ENCODE measurements at places on chromosomes 12 and 14.

GRCh38 chr12:34393086-34393820 is 371.0 kb downstream of the ALG10 start:
- DNase-seq, result peak; percentile 0

DNA sequence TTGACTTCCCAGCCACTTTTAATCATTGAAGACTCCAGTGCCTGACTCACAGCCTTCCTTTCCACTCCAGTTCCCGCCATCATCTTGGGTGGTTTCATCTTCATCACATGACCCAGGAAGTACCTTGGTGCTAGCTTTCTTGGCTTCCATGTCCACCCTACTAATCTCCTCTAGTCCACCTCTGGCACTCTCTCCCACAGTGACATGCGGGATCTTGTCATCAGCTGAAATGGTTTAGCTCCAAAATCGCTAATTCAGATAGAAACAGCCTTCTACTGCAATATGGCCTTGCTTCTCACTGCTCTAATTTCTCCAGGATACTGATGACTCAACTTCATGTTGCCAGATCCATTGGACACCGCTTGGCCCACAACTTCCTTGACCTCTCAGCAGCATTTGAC is 24.5 kb downstream of the WDR20 start:
- no peak for DNase-seq

- peak; percentile 56 for DNase-seq
Observed at GRCh38 chr14:91059576-91060350, 678 bp downstream of the RPS6KA5 start.

GRCh38 chr14:89866458-89866857 is 88.1 kb downstream of the EFCAB11 start:
- no peak for DNase-seq

DNA sequence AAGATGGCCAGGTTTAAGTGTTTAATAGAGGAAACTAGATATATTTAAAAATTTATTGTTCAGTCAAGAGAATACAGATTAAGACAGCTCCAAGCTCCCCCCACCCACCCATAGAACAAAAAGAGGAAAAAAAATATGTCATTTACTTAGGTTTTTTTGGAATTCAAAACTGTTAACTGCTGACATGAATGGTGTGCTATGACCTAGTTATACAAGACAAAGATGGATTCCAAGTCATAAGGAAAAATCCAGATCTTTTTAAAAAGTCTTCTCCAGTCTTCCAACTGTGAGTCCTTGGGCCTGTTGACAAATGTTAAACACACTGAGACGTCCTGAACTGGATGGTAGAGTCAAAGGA is 1.3 kb upstream of the SETD1B start:
- DNase-seq, result no peak

GRCh38 chr14:96177766-96178375 is 26.8 kb upstream of the BDKRB2 start:
- DNase-seq, result no peak

GRCh38 chr14:68658943-68659931 is 133.6 kb downstream of the ZFP36L1 start:
- no peak for DNase-seq

- DNase-seq, result no peak
Observed at GRCh38 chr12:105083551-105084105, 630 bp downstream of the ALDH1L2 start.

- no peak for DNase-seq
Observed at GRCh38 chr12:64459394-64459891, 7.5 kb downstream of the TBK1 start.

DNA sequence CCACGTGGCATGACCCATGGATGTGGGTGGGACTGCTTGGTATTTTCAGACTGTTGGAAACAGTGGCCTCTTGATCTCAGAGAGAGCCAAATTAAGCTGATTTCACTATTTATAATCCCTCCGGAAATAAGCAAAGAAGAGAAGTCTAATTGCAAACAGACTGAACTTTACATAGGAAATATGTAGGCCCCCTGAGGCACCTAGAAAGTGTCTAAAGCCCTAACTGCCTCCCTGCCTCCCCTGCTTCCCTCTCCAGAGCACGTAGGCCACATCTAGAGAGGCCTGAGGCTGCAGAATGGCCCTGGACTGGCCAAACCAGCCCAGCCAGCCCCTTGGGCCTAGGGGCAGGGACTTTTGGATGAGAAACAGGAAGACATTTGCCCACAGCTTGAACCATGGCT is 123.8 kb downstream of the ZFP36L1 start:
- DNase-seq, result no peak

DNA sequence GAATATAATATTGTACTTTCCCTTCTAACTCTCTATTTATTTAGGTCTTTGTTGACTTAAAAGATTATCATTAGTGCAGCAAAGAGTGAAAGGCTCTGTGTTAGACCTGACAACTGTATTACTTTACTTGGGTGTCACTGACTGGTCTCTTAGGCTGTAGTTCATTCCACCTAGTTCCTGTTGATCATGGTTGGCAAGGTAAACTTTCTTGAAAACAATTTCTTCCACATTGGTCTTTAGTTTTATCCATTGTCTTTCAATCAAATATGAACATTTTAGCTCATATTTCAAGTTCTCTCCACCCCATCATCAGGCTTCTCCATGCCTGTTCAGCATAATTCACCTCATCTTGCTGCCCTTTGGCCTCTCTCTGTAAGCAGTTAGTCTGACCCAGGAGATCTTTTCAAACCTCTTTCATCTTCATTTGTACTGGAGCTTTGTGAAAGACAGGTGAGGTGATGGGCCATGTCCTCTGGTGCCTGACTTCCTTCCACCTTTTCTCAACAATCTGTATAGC is 32.1 kb upstream of the PPM1H start:
- no peak for DNase-seq

- no peak for DNase-seq
Observed at GRCh38 chr12:132407451-132407961, 78.1 kb upstream of the GALNT9 start.

GRCh38 chr12:57618966-57619433 is 7.8 kb downstream of the ARHGEF25 start:
- no peak for DNase-seq

GRCh38 chr12:93333828-93334227 is 43.9 kb upstream of the NUDT4 start:
- no peak for DNase-seq

DNA sequence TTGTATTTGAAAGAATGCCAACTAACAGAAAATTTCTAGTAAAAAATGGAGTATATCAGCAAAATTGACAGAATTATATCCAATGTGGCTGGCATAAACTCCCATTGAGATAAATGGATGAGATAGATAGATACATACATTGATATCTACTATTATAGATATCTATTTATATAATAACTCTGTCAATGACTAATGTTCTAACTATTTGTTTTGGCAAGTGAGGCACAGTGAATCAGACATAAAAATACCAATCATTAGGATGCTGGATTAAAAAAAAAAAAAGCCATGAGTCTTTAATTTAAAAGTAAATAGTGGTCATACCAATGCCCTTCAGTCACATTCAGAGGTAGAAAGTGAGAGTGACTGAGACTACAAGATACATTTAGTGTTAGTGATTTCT is 33.7 kb upstream of the GLIPR1 start:
- no peak for DNase-seq

DNA sequence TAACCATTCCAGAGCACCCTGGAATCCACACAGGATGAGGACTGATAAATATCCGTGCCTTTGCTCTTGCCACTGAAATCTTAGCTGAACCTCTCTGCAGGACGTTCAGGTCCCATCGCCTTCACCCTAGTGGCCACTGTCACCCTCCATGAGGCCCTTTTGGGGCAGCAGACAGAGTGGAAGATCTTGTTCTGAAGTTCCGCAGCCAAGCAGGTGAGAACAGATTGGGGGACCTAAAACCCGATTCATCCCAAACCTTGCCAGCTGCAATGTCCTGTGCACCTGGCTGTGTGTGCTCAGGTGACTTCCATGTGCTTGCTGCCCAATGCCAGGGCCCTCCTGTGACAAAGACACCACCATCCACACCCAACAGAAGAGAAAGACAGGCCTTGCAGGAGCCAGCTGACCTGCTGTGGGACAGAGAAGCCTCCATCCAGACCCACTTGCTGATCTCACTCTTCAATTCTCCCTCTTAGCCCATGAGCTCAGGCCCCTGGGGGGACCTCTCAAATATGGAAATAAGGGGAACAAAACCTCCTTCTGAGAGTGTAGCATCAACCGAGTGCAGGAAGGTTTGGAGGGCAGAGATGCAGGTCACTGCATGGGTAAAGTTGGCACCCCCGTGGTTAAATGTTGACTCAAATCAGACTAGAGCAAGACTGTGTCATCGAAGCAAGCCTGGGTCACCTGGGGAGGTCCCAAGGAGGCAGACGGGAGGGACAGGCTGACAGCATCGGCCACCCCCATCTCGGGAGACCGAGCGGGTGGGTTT is 308.7 kb upstream of the DIO3 start:
- no peak for DNase-seq

DNA sequence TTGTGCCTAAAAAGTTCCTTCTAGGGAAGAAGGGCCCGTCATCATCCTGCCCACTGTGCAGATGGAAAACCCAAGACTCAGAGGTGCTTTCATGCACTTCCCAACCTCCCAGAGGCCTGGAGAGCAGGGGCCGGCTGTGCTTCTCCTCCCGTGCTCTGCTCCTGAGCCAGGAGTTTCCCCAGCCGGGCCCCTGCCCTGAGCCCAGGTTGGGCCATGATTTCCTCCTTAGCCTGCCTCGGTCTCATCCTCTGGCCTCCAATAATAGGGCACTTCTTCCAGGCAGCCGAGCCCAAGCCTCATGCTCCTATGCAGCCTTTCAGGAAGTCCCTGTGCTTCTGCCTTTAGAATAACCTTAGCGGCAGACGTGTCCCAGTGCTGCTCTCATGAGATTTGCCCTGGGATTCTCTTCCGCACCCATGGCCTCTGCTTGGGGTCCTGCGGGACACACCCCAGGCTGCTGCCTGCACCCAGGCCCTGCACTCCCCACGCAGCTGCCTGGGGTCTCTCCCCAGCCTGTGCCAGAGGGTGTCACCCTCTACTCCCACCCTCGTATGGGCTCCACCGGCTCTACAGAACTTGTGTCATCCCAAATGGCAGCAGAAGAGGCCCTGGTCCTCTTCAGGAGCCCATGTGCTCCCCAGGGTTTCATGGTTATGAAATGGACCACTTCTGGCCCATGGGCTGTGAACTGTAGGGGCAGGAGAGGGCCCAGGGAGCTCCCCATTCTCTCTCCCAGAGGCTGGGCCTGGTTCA is 359.3 kb downstream of the ADGRD1 start:
- no peak for DNase-seq

DNA sequence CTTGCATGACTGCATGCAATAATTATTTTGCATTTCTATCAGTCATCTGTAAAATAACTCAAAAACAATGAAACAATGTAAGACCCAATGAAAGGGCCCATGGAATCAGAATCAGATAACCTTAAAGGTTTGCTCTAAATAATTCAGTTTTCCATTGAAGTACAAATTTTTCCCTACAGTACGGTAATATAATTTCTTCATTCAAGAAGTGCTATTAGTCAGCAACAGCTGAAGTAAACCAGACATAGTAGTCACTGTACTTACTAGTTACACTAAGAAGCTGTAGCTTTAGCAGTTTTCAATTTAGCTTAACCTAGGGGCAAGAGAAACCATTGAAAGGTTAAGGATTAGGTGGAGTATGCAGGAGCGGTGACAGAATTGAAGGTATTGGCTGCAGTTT is 43.5 kb downstream of the BCAT1 start:
- DNase-seq, result no peak

- no peak for DNase-seq
Observed at GRCh38 chr12:108839018-108839889, 18.1 kb downstream of the SSH1 start.

DNA sequence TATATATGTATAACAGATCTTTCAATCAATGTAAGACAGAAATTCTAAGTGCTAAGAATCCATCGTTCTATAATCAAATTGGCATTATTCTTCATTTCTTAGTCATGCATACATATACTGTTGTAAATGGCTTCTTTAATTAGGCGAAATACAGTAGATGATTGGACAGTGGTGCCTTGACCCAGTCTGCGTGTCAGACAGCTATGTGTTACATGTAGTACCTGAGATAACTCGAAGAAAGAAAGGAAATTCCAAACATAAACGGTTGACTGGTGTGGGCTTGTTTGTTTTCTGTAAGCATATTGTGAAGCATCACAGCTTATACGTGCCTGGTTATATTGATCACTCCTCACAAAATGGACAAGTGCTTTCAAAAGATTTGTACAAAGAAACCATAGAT is 210.5 kb downstream of the ETNK1 start:
- DNase-seq, result no peak

DNA sequence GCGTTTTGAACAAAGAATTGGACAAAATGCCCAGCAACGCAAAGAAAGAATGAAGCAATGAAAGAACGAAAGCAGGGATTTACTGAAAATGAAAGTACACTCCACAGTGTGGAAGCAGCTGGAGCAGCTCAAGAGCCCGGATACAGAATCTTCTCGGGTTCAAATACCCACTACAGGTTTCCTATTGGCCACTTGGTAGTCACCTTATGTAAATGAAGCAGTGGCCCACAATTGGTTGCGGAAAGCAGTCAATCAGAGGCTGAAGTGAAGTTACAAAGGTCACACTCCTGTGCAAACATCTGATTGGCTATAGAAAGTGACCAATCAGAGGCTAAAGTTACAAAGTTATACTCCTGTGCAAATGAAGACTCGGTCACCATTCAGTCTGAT is 15.0 kb upstream of the PPP1R13B start:
- no peak for DNase-seq

GRCh38 chr14:22814941-22815713 is at the start of gene SLC7A7:
Gene SLC7A7 (minus strand): TSS chr14:22815435. CDS start chr14:22813398, 2,037 bp downstream.
- DNase-seq, result no peak

GRCh38 chr12:89840162-89840922 is 131.7 kb upstream of the ATP2B1 start:
- DNase-seq, result no peak

DNA sequence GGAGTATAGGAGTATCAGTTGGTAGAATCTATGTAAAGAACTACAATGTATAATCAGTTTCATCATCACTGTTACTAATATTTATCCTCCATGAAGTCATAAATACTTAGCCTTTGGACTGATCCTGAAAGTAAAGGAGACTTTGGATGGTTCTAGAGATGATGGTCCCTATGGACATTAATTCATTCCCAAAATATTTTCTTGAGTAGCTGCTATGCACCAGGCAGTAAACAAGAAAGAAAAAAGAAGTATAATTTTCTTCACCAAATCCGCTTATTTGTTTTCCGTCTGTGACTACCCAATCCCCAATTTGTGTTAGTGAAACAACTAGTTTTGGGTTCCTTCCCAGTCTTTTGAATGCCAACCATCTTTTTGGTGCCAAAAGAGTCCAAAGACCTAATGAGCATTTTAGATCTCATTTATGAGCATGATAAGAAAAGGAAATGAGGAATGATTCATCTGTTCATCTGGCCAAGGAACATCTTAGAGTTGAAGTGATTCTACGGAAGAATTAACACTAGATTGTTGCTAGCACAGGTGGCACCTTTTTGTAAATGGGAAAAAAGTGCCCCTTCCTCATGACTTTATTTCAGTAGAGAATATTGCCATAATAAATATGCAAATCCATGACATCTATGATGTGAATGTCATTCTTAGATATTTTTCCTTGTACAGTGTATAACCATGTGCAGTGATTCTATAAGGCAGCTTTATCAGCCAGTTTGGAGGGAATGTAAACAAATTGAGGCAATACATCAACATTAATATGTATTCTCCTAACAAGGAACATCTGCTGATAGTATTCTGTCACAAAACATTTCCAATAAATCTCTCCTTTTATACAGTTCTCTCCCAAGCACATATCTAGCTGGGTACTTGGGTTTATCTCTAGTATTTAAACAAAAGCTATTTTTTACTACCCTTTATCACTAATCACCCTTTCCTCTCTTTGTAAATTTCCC is 85.1 kb upstream of the CCDC91 start:
- DNase-seq, result no peak

All from CD4-positive, alpha-beta T cell treated with Interferon gamma for 1 hour (primary cell).